ENCODE measurements at places on chromosomes 16 and 17. TPM values are rescaled to one million over a fixed set of nuclear protein-coding genes. Genes with fewer than 3 reads are reported as not detected.

- H3K4me3 ChIP-seq, result no peak overlapping the region
- DNase-seq, result no peak
- H3K27me3 ChIP-seq, result no peaks in the 10 kb centered on the region
- H3K36me3 ChIP-seq, result no peaks in the 10 kb centered on the region
- no peak overlapping the region for H3K27ac ChIP-seq
Observed at GRCh38 chr16:68388124-68388523, 60.2 kb downstream of the SMPD3 start.

DNA sequence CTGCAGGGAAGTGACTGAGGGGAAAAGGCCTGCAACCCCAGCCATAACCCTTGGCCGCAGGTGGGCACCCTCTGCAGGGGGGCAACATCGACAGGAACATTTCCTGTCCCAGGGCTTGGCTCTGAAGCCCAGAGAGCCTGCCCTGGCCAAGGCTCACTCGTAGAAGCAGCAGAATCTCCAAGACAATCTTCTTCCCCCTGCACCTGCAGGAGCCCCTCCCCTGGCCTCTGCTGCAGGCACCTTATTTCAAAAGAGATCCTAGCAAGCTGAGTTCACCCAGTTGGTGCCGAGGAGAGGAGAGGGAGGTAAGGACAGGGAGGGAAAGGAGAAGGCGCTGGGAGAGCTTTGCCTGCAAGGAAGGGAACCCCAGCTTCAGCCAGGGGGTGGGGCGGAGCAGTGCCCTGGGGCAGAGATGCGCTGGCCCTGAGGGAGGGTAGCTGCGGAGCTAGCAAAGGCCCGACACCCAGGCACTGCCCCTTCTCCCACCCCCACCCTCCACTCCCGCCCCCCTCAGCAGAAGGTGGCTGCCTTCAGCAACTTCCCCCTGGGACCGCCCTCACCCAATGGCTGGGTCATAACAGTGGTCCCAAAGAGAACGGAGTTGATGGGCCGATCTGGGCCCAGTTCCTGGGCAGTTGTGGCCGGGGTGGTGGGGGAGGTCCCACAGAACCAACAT, 104.3 kb upstream of the TNRC6C start:
- H3K27me3 ChIP-seq, result no peaks in the 10 kb centered on the region
- H3K36me3 ChIP-seq, result no peaks in the 10 kb centered on the region
- no peaks in the 10 kb centered on the region for H3K4me1 ChIP-seq
- H3K4me3 ChIP-seq, result no peak overlapping the region
- DNase-seq, result no peak
- no peak overlapping the region for H3K27ac ChIP-seq

The ANKS4B gene
- not detected for total RNA-seq

GRCh38 chr17:81448950-81449349, 53.7 kb downstream of the BAHCC1 start:
- H3K4me3 ChIP-seq, result no peak overlapping the region
- no peaks in the 10 kb centered on the region for H3K4me1 ChIP-seq
- no peak for DNase-seq
- no peaks in the 10 kb centered on the region for H3K36me3 ChIP-seq

GRCh38 chr17:65259696-65260485, 122.7 kb downstream of the RGS9 start:
- H3K4me1 ChIP-seq, result no peaks in the 10 kb centered on the region
- H3K27ac ChIP-seq, result no peak overlapping the region
- H3K36me3 ChIP-seq, result no peaks in the 10 kb centered on the region
- H3K27me3 ChIP-seq, result no peaks in the 10 kb centered on the region
- no peak for DNase-seq
- H3K4me3 ChIP-seq, result no peak overlapping the region

GRCh38 chr16:35146031-35146710, 1686.8 kb downstream of the TP53TG3F start:
- H3K27ac ChIP-seq, result no peak overlapping the region
- no peak for DNase-seq
- H3K27me3 ChIP-seq, result no peaks in the 10 kb centered on the region
- H3K4me3 ChIP-seq, result no peak overlapping the region
- no peaks in the 10 kb centered on the region for H3K36me3 ChIP-seq
- no peaks in the 10 kb centered on the region for H3K4me1 ChIP-seq

The CFAP97D1 gene
- not detected for total RNA-seq

DNA sequence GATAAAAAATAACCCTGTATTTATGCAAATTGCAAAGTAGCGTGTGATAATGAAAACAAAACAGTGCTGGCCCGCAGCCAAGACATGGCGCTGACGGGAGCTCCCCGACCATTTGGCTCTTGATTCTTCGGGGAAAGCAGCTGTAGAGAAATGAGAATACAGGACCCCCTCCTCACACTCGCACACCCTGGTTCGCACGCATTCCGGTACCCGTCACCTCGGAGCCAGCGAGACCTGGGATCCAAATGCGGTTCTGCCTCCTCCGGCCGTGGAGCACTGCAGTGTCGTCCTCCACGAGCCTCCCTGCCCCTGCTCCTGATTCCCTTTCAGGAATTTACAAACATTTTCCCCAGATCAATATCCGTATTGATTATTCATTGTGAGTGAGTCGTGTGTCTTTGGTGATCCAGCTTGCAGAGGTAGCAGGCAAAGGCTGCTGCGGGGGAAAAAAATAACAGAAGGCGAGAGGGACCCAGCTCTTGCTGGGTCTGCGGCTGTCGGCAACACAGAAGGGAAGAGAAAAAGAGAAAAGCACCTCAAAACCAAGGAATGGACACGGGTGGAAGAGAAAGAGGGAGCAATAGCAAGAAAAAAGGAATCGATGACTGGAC, 184.1 kb upstream of the ZFHX3 start:
- no peak for DNase-seq
- H3K27me3 ChIP-seq, result no peaks in the 10 kb centered on the region
- no peaks in the 10 kb centered on the region for H3K36me3 ChIP-seq
- H3K27ac ChIP-seq, result no peak overlapping the region
- H3K4me1 ChIP-seq, result peaks cover 10% of the 10 kb centered on the region

- H3K27me3 ChIP-seq, result no peaks in the 10 kb centered on the region
- H3K36me3 ChIP-seq, result no peaks in the 10 kb centered on the region
- H3K4me3 ChIP-seq, result no peak overlapping the region
- DNase-seq, result no peak
- H3K4me1 ChIP-seq, result no peaks in the 10 kb centered on the region
- no peak overlapping the region for H3K27ac ChIP-seq
Observed at GRCh38 chr16:31403590-31404352, 10.6 kb downstream of the ITGAD start.

GRCh38 chr17:75218131-75218530, 12.7 kb downstream of the NUP85 start:
- no peak overlapping the region for H3K4me3 ChIP-seq
- no peak for DNase-seq
- H3K27me3 ChIP-seq, result no peaks in the 10 kb centered on the region

GRCh38 chr17:80917716-80918560, 73.7 kb upstream of the CHMP6 start:
- H3K27me3 ChIP-seq, result no peaks in the 10 kb centered on the region
- no peaks in the 10 kb centered on the region for H3K4me1 ChIP-seq
- no peak overlapping the region for H3K27ac ChIP-seq
- H3K4me3 ChIP-seq, result no peak overlapping the region

- peaks cover 9% of the 10 kb centered on the region for H3K4me1 ChIP-seq
- DNase-seq, result no peak
- H3K27ac ChIP-seq, result no peak overlapping the region
- H3K4me3 ChIP-seq, result no peak overlapping the region
- H3K27me3 ChIP-seq, result no peaks in the 10 kb centered on the region
Observed at GRCh38 chr16:85477801-85478363, 135.2 kb upstream of the GSE1 start.

The CTRB1 gene
- total RNA-seq, result not detected

- H3K4me3 ChIP-seq, result no peak overlapping the region
- H3K36me3 ChIP-seq, result no peaks in the 10 kb centered on the region
- no peaks in the 10 kb centered on the region for H3K4me1 ChIP-seq
- no peak overlapping the region for H3K27ac ChIP-seq
Observed at GRCh38 chr17:74104921-74105320, 98.6 kb upstream of the RPL38 start.

DNA sequence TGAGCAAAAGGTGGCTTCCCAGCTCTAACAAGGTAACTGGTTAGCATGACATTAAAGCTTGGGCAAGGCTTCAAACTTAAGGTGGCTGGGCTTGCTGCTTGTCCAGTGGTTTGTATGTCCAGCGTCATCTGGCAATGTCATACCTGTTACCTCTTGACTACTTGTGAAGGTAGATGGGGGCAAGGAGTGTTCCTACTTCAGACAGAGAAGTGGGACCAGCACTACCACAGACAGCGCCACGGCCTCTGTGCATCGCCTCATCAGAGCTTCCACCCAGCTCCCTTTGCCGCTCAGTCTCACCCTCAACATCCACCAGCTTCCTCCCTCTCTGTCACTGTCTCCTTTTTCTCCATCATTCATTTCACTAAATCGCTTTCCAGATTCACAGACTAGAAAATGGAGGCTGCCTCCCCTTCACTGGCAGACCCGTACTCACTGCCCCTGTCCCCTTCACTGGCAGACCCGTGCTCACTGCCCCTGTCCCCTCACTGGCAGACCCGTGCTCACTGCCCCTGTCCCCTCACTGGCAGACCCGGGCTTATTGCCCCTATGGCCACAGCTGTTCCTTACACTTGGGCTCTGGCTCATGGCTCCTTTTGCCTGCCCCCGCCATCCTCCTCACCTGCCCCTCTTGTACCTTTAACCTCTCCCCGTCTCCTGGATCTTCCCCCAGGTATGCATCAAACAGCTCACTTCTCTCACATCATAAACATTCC, 14.8 kb downstream of the CYB5D2 start:
- peaks cover 18% of the 10 kb centered on the region for H3K4me1 ChIP-seq
- H3K36me3 ChIP-seq, result no peaks in the 10 kb centered on the region
- peak overlapping the region; percentile 18 for H3K27ac ChIP-seq
- H3K4me3 ChIP-seq, result no peak overlapping the region
- no peaks in the 10 kb centered on the region for H3K27me3 ChIP-seq

DNA sequence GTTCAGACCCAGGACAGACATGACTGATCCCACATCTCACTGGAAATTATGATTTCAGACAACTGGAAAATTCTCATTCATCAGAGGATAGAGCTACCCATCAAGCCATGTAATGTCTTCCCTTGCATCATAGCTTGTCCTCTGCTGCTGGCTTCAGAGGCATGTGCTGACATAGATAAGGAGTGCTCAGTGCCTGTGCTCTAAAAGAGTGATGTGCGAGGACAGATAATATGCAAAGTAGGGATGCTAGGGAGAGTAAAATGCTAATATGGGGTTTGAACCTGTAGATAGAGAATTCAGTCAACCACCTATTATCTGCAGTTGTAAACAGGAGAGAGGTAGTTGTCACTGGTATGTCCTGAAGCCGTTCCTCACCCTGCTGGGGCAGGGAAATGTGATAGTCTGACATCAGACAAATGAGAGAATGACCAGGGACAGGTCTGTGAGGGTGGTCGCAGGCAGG, 349.7 kb upstream of the CCL2 start:
- H3K27ac ChIP-seq, result no peak overlapping the region
- DNase-seq, result no peak
- no peaks in the 10 kb centered on the region for H3K27me3 ChIP-seq

- H3K4me1 ChIP-seq, result peaks cover 61% of the 10 kb centered on the region
- no peaks in the 10 kb centered on the region for H3K36me3 ChIP-seq
- DNase-seq, result peak; percentile 97
- no peak overlapping the region for H3K4me3 ChIP-seq
Observed at GRCh38 chr16:85153656-85154091, 41.4 kb upstream of the CIBAR2 start.

- no peaks in the 10 kb centered on the region for H3K4me1 ChIP-seq
- H3K27ac ChIP-seq, result no peak overlapping the region
- H3K27me3 ChIP-seq, result peaks cover 28% of the 10 kb centered on the region
Observed at GRCh38 chr17:36152639-36153120, 23.8 kb downstream of the TBC1D3B start.

The KRTAP4-4 gene
- not detected for total RNA-seq

The ST6GALNAC2 gene
- 31.1 TPM for total RNA-seq

GRCh38 chr17:40582328-40582901, 17.1 kb upstream of the CCR7 start:
- H3K4me1 ChIP-seq, result no peaks in the 10 kb centered on the region
- H3K27me3 ChIP-seq, result no peaks in the 10 kb centered on the region
- no peak overlapping the region for H3K4me3 ChIP-seq
- DNase-seq, result no peak
- H3K36me3 ChIP-seq, result no peaks in the 10 kb centered on the region
- H3K27ac ChIP-seq, result peak overlapping the region; percentile 64

- no peak overlapping the region for H3K27ac ChIP-seq
- H3K4me3 ChIP-seq, result no peak overlapping the region
- H3K36me3 ChIP-seq, result no peaks in the 10 kb centered on the region
Observed at GRCh38 chr16:17316005-17316404, 154.8 kb downstream of the XYLT1 start.

All from gastrocnemius medialis (tissue), 4 donors.